ENCODE measurements at places on chromosomes 13 and 19.

DNA sequence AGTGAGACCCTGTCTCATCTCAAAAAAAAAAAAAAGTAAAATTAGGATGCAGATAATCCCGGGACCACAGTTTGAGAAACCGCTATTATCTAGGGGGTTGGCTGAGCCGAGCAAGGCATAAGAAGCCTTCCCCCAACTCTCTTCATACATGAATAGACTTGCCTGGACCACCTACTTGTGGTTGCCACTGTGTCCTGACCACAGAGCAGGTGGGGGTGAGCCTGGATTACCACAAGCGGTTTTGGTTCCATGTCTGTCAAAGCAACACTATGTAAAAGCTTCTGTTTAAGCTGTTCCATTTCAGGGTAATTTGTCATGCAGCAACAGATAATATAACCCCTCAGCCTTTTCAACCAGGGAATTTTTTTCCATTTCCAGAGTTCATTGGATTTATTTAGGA, 3.3 kb upstream of the NAPA start:
- peak; percentile 64 for DNase-seq

GRCh38 chr13:51328488-51328887, 11.0 kb upstream of the SERPINE3 start:
- no peak for DNase-seq

GRCh38 chr19:6576869-6577475, 14.0 kb downstream of the CD70 start:
- no peak for DNase-seq

- no peak for DNase-seq
These were observed 65.8 kb downstream of the MRPL57 start for GRCh38 chr13:21242236-21242635.

DNA sequence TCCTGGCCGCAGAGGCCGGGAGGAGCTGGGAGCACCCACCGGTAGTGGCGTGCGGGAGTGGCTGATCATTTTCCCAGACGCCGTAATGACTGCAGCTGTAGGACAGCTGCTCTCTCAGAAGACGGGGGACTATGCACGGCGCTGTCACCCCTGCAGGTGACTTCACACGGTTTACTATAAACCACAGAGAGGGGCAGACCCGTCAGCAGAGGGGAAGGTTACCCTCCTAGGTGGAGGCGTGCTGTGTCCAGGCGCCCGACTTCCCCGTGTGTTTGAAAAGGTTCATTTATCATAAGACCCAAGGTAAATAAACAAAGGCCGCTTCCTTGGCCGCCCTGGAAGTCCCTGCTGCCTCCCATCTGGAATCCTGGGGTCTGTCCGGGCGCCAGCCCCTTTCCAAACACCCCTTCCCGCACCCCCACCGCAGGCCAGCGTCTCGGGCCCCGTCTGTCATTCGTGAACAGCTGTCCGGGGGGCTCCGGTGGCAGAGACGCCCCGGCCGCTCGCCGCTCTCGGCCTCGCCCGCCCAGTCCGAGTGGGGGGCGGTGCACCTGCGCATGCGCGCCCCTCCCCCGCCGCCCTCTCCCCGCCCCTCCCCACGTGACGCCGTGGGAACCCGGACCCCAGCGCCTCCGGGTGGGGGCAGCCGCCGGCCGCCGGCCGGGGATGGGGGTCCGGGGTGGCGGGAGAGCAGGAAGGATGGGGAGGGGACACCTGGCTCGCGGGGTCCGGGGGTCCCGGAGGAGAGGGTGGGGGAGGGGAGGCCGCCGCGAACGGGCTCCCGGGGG, 915 bp downstream of the SHC2 start:
- DNase-seq, result peak; percentile 12

GRCh38 chr19:54532528-54532927, 29.9 kb downstream of the LAIR2 start:
- DNase-seq, result no peak

GRCh38 chr13:113650275-113650674, 7.7 kb downstream of the ATP4B start:
- no peak for DNase-seq

DNA sequence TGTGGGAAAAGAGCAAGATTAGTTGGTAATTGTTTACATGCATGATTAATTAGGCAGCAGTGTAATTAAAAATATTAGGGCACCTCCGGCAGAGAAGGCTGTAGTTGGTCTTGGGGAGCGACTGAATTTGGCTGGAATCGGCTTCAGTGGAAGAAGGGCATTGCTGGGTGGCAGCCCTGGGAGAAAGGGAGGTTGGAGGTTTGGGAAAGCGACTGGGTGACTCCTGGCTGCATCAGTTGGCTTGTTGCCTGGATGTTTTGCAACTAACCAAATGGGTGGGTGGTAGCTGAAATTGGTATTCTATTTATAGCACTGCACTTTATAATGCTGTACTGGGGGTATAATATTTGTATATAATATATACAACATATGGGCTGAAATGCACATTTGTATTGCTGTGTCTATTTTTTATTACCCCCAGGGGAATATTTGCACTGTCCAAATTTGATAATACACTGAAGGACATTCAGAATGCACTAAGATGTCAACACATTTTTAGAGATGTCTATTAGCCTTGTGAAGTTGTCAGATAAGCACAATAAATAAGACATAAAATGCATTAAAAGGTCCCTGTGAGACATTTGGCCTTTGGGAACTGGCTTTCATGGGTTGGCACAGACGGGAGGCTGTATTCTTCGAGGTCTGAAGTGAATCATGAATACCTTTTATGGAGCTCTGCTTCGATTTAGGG, 1.7 kb downstream of the B3GLCT start:
- DNase-seq, result no peak

DNA sequence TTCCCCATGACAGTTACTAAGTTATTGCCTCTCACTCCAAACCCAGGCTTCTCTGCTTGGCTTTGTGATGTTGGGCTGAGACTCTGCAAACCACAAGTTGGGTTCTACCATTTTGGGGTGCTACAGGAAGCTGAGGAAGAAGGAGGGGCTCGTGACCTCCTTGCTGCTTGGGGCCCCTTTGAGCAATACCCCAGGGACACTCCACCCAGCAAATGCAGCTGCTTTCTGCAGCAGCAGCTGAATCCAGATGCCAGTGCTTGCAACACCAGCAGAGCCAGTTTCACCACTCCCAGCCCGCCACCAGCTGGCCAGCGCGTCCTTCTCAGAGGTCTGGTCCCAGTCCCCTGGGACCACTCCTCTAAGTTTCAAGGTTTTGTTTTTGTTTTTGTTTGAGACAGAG, 22.0 kb upstream of the UBAC2 start:
- peak; percentile 16 for DNase-seq

DNA sequence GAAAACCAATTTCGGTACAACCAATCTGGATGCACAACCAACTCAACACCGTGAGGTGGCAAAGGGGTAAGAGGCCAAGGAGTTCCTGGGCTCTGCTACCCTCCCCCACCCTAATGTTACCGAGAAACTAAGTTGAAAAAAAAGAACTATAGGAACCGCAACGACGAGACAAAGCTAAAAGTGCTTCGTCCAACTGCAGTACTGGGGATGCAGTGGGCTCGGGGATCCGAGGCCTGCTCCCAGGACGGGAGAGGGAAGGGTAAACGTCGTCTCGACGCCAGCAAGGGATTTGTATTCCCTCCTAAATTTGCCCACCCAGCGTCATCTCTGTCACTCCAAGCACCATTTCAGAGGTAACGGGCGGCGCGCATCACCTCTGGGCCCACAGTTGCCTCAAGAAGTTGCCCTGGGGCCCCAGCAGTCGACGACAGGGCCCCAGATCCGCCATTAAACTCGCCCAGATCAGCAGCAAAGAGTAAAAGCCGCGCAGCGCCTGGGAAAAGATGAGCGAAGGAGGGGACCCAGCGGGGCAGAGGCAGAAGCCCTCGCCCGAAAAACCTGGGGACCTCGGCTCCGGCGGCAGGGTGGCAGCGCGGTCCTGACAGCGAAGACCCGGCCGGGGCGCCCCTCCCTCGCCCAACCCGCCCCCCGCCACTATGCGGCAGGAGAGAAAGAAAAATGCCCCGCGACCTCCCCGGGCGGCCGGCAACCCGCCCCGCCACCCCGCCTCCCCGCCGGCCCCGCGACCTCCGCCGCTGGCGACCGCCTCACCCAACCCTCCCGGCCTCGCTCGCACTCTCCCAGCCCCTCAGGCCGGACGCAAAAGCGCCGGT, 752 bp downstream of the ZMYM5 start:
- DNase-seq, result peak; percentile 71

GRCh38 chr19:18386543-18387271, 749 bp downstream of the GDF15 start:
- DNase-seq, result no peak

GRCh38 chr13:20118268-20119140, 42.3 kb downstream of the GJA3 start:
- peak; percentile 47 for DNase-seq

DNA sequence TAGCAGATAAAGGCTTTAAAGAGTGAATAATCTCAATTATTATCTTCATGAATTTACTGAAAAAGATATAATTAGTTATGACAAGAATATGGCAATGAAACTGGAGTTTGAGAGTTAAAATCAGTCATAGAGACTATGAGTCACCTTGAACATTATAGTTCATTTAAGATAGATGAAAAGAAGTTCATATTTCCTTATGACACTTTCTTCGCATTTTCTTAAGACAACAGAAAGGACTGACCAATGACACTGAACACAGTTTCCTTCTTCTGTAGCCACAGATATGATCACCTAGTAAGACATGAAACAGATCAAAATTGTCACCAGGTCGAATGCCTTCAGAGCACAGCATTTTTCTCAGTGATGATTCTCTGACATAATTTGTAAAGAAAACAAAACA, 202.1 kb downstream of the KLF12 start:
- DNase-seq, result no peak

DNA sequence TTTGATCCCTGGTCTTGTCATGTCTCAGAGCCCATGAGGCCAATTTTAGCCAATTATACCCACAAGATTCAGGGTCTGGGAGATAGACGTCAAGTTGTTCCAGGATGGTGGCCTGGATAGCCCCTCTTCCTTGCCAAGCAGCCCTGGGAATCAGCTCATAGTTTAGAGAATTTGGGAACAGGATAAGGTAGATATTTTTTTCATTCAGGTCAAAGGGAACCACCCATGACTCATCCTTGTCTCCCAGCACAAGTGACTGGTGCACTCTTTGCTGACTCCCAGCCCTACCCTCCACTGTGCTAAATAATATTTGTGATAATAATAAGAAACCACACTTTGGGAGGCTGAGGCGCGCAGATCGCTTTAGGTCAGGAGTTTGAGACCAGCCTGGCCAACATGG, 17.1 kb upstream of the S1PR4 start:
- DNase-seq, result no peak

DNA sequence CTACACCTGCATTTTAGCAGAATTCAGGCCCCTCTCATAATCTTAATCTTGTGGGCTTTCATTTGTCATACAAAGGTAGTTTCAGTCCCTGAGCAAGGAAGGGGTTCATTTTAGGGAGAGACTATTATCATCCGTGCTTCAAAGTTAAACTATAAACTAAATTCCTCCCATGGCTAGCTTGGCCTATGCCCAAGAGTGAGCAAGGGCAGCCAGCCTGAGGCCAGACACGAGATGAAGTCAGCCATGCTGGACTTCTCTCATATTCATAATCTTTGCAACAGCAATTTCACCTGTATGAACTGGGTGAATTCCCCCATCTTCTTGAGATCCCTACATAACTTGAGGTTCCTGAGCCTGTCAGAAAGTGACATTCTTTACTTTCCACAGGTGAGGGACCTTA, 13.0 kb downstream of the ERICH4 start:
- DNase-seq, result no peak

- DNase-seq, result peak; percentile 69
These were observed 2.6 kb upstream of the CACNG7 start for GRCh38 chr19:53906211-53907192.

DNA sequence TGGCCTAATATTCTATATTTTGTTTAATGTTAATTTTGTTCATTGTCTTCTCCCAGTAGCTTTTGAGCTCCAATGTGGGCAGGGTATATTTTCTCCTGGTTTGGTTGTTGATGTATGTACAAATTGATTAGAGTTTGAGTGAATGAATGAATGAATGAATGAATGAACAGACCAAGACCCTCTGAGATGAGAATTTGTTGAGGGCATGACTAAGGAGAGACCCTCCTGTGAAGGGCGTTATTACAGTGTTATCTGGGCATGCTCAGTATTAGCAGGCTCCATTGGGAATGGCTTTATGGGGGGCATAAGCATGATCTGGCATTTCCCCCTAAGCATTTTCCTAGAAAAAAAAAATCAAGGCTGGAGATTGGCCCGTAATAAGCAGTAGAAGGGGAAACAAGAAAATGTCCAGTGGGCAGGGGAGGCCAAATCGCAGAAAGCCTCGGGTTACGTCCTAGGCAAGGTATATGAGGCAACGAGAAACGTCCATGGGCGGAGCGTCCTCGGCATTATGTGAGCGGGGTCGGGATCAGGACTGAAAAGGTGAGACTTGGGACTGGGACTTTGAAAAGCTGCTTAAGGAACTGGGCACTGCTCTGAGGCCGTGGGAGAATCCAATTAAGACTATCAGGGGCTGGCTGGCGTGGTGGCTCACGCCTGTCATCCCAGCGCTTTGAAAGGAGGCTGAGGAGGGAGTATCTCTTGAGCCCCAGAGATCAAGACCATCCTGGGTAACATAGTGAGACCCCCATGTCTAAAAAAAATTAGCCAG, 904 bp upstream of the ARHGAP33 start:
- no peak for DNase-seq

DNA sequence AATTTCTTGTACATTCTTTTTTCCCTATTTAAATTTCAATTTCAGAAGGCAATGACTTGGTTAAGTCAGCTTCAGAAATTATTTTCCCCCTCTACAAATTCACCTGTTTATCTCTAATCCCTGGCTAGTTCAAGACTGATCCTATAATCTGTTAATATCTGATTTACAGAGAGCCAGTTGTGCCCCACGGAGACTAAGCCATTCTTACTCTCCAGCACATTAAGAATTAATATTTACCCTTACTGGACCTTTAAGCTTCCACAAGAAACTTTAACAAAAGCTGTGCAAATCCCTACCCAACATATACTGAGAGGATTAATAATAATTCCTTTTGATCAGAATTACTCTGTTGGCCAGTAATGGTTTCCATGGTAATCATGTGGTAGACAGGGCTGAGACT, 786.2 kb downstream of the PCDH9 start:
- DNase-seq, result no peak

DNA sequence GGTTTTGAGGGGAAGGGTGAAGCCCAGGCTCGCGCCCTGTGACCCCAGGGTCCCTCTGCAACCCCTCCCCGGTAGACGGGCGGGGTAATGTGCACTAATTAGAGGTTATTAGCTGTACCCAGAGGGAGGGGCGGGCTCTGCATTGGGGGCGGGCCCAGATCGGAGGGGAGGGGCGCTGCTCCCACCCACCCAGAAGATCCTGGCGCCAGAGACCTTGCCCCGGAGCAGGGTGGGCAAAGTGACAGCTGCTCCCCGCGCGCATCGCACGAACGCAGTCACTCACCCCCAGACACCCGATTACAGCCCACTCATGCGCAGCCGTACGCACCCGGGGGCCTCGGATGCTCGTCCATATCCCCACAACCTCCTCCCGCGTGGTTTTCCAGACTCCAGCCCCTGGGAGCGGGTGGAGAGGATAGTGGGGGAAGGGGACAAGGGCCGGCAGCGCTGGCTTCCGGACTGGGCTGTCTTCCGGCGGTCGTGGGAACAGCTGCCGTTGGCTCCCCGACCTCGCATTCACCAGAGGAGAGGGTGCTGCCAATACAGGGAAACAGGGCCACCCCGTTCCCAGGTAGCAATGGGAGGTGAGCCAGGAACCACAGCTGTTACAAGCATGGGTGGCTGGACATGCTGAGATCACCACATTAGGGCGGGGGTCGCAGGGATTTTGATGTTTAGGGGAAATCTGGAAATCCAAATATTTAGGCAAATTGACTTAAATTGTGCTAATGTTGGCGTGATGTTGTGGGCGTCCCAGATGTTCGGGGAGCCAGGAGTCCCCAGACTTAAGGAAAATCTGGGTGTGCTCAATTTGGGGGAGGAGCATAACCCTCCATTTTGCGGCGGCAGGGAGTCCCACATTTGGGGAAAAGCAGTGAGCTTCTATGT, 2.9 kb upstream of the HOOK2 start:
- DNase-seq, result peak; percentile 37

GRCh38 chr13:33179463-33179862, 106.1 kb downstream of the STARD13 start:
- DNase-seq, result no peak
